ENCODE measurements at places on chromosomes 1 and 21. TPM values are rescaled to one million over a fixed set of nuclear protein-coding genes. Genes with fewer than 3 reads are reported as not detected.

TATDN3 gene
- 8.2 TPM for total RNA-seq

TMEM125 gene
- not detected for total RNA-seq

GBP7 gene
- total RNA-seq = not detected

ANGPTL3 gene
- not detected for total RNA-seq

MAB21L3 gene
- not detected for total RNA-seq

- DNase-seq = no peak
Measured at GRCh38 chr1:175094626-175095025, 27.0 kb downstream of the TNN start.

DNA sequence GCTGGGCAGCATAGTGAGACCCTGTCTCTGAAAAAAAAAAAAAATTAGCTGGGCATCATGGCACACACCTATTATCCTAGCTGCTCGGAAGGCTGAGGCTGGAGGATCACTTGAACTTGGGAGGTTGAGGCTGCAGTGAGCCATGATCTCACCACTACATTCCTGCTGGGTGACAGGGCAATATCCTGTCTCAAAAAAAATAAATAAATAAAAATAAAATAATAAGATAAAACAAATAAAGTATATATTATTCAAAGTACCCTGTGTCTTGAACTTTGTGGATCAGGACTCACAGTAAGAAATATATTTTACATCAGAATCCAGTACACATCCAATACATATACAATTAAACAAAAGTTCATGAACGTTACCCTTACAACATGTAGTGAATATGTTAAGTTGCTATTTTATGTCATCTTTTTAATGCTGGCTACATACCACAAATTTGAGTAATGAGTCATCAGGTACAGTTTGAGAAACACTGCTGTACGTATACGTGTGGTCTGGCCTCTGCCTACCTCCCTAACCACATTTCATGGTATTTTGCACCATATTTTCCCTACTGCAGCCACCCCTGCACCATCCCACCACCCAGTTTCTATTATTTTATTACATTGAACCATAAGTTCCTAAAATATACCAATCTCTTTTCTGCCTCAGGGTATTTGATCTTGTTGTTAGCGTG, 4.4 kb downstream of the NME7 start:
- DNase-seq = no peak

- DNase-seq = no peak
Measured at GRCh38 chr1:44760876-44761275, 14.5 kb upstream of the RPS8 start.

- peak; percentile 40 for DNase-seq
Measured at GRCh38 chr1:33182401-33182841, 578 bp upstream of the TRIM62 start.

DNA sequence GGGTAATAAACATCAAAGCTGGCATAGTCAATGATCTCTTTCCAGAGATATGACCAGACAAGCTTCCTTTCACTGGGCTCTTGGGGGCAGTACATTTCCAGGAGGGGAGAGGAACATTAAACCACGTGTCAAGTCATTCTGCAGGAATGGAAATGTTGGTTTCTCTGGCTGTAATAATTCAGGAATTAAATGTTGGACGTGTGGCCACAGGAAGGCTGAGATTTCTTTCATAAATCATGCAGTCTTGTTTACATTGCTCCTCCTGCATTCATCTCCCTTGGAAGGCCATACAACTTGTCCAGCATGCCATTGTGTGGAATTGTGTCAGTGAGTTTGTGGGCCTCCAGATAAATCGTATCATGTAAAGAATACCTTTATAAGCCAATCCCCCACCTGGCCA, 259.2 kb downstream of the ADGRL2 start:
- DNase-seq = no peak

DNA sequence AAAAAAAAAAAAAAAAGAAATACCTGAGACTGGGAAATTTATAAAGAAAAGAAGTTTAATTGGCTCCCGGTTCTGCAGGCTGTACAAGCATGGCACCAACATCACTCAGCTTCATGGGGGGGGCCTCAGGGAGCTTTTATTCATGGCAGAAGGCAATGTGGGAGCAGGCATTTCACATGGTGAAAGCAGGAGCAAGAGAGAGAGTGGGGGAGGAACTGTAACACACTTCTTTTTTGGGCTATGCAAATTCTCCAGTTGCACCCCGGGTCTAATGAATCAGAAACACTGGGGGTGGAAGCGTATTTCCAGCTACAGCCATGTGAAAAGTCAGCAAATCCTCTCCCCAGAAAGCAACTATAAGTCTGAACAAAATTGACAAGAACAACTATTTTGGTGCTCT, 11.8 kb upstream of the SOD1 start:
- no peak for DNase-seq

GRCh38 chr21:40445349-40445921, 401.5 kb downstream of the DSCAM start:
- DNase-seq = no peak

- no peak for DNase-seq
Measured at GRCh38 chr1:184101141-184101540, 49.6 kb downstream of the TSEN15 start.

- no peak for DNase-seq
Measured at GRCh38 chr1:34761776-34762307, 2.3 kb downstream of the GJB4 start.

GRCh38 chr1:118333601-118334210, 148.7 kb upstream of the SPAG17 start:
- no peak for DNase-seq

- no peak for DNase-seq
Measured at GRCh38 chr21:42200906-42201614, 17.9 kb upstream of the ABCG1 start.

DNA sequence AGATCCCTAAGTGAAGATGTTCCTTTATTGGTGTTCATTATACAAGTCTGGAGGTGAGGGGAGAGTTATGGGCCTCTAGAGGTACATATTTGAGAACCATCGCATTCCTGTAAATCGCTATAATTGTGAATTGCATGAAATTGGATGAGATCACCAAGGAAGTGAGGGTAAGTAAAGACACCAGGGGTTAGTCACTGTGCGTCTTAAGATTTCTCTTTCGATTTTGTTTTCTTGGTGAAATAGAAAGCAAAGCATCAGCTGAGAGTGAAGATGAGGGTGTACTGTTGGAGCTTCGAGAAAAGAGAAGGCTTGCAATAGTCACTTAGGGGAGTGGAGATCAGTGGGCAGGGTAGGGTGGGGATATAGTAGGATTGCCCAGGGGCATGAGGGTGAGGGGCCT, 82.1 kb downstream of the RAVER2 start:
- no peak for DNase-seq

DNA sequence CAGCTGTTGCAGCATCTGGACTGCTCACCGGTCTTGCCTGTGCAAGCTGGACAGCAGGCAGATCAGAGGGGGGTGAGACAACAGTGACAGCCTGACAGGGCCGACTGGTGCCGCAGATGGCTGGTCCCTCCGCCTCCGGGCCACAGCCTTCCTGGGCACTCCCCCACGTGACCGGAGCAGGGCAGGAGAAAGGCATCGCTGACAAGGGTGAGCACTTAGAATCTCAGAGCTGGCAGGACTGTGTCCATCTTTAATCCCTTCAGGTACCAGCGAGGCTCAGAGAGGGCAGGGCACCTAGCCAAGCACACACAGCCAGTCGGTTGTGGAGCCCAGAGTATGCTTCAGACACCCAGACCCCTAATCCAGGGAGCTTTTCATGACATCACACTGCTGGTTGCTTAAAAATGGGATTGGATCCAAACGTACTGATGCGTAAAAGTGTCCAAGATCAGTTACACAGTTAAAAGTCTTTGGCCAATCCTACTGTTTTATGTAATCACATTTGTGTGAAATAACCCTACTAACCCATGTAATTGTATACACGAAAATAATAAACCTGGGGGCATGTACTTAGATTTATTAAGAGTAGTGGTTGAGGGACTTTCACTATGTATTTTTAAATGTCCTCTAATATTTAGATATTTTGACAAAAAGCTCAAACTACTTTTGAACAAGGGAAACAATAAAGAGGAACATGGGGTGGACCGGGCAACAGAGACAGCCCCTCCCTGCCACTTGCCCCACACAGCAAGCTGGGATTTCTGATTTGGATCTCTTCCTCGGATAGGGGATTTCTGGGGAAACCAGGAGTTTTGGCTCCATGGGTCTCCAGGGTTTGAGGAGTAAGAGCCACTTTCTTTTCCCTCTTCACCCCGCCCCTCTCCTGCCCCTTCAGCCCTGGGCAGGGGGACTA, 758 bp upstream of the CNTN2 start:
- no peak for DNase-seq

GRCh38 chr1:95003433-95003738, 69.4 kb downstream of the ALG14 start:
- DNase-seq = no peak
